ENCODE measurements at places on chromosomes 16 and 17. TPM values are rescaled to one million over a fixed set of nuclear protein-coding genes. Genes with fewer than 3 reads are reported as not detected.

The MPP2 gene
- 2.4 TPM for total RNA-seq

The PIK3R5 gene
- total RNA-seq: 0.18 TPM

The CHRNB1 gene
- 7.6 TPM for total RNA-seq

The UBALD2 gene
- total RNA-seq: 81.5 TPM

The HOXB1 gene
- not detected for total RNA-seq

The NPIPB6 gene
- total RNA-seq: 3.3 TPM

The CEMP1 gene
- total RNA-seq: not detected

The CBFA2T3 gene
- 0.47 TPM for total RNA-seq

The EPX gene
- not detected for total RNA-seq

The NPIPB13 gene
- 2.9 TPM for total RNA-seq

The ZG16B gene
- total RNA-seq: 0.92 TPM

The VMO1 gene
- total RNA-seq: 1.5 TPM

The ULK2 gene
- 15.3 TPM for total RNA-seq

The TAC4 gene
- total RNA-seq: not detected

The KRT40 gene
- not detected for total RNA-seq

The ST6GALNAC1 gene
- not detected for total RNA-seq

The SEPTIN12 gene
- not detected for total RNA-seq

The KCNG4 gene
- not detected for total RNA-seq

The MMP28 gene
- total RNA-seq: 3.6 TPM

The CHST5 gene
- 0.03 TPM for total RNA-seq

The C17orf67 gene
- total RNA-seq: 2.4 TPM

The KRT34 gene
- total RNA-seq: 0.35 TPM

The KRTAP17-1 gene
- total RNA-seq: not detected

The ZNF830 gene
- 14.9 TPM for total RNA-seq

The SLC16A6 gene
- total RNA-seq: 0.55 TPM

The THUMPD1 gene
- total RNA-seq: 20.8 TPM

The TBC1D3I gene
- 0.15 TPM for total RNA-seq

The MMP25 gene
- 0.67 TPM for total RNA-seq

The ATP2C2 gene
- total RNA-seq: 0.28 TPM

The SLC13A2 gene
- total RNA-seq: 0.21 TPM

The RHBDL1 gene
- 1.1 TPM for total RNA-seq

The CDK5R1 gene
- total RNA-seq: 3.2 TPM

The SYCE1L gene
- total RNA-seq: 8.2 TPM

The MTSS2 gene
- 32.0 TPM for total RNA-seq

The SLC4A1 gene
- total RNA-seq: not detected

The ACAP1 gene
- total RNA-seq: 1.9 TPM

The CDC6 gene
- 58.7 TPM for total RNA-seq

The IRX3 gene
- total RNA-seq: 3.2 TPM

The KRT9 gene
- not detected for total RNA-seq

The ZACN gene
- total RNA-seq: 0.45 TPM

The MYH13 gene
- not detected for total RNA-seq

The IL21R gene
- 0.02 TPM for total RNA-seq

The NPIPA2 gene
- total RNA-seq: 1.3 TPM

The CDC27 gene
- total RNA-seq: 67.8 TPM

The TNRC6A gene
- total RNA-seq: 25.7 TPM

The DPEP3 gene
- not detected for total RNA-seq

The C17orf50 gene
- 0.42 TPM for total RNA-seq

The SALL1 gene
- 0.07 TPM for total RNA-seq

The MEIOB gene
- total RNA-seq: 1.7 TPM

The USP43 gene
- total RNA-seq: 4.5 TPM

The TMED6 gene
- total RNA-seq: 0.06 TPM

The CTF1 gene
- total RNA-seq: 0.23 TPM
